Hippocampal formation (tissue), 2 donors: ENCODE measurements at places on chromosomes 2 and 18.

- no peak for DNase-seq
These were observed 35.2 kb downstream of the PRELID3A start for GRCh38 chr18:12442946-12443345.

DNA sequence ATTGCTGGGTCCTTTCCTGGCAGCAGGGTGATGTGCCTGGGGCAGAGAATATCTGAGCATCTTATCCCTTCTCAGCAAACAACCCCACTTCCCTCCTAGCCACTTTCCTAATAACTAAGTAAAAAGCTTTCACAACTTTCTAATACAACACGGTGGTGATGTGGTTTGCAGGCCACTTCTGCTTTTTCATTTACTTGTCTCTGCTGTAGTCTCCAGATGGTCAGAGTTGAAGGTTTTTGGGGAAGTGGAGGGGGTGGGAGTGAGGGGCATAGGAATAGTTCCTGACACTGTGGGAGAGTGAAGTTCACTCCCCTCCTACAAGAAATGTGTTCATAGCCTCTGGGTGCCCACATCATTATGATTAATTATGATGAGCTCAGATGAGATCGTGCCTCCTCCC lies 11.6 kb downstream of the OXER1 start:
- DNase-seq = peak; percentile 20

DNA sequence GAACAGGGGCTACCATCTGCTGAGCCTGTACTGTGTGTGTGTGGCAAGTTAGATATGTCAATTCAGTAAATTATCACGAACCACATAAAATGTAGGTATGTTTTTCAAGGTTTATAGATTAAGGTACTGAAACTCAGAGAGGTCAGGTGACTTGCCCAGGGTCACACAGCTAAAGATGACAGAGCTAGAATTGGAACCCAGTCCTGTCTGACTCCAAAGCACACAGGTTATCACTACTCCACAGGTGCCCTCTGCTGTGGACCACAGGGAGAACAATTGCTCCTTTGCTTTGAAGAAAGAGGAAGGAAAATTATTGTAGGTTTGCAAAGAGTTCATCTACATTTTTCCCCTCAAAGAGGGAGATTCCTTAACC lies 229.7 kb upstream of the AGAP1 start:
- DNase-seq = no peak

DNA sequence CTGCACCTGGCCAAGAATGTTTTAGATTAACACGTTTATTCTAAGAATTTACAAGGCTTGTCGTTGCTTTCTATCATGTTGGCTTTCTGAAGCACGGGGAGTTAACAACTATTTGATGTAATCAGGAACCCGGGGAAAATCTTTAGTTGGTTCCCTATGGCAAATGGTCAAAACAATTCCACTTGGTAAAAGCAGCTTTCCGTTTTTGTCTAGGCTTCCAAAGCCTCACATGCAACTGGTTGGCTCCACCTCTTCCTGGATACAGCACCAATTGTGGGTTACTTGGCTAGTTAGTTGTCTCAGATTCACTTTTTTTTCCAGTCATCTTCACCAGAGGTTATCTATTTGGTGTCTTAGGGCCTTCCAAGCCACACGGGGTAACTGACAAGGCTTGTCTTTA lies 2.8 kb downstream of the COLEC12 start:
- DNase-seq = no peak

DNA sequence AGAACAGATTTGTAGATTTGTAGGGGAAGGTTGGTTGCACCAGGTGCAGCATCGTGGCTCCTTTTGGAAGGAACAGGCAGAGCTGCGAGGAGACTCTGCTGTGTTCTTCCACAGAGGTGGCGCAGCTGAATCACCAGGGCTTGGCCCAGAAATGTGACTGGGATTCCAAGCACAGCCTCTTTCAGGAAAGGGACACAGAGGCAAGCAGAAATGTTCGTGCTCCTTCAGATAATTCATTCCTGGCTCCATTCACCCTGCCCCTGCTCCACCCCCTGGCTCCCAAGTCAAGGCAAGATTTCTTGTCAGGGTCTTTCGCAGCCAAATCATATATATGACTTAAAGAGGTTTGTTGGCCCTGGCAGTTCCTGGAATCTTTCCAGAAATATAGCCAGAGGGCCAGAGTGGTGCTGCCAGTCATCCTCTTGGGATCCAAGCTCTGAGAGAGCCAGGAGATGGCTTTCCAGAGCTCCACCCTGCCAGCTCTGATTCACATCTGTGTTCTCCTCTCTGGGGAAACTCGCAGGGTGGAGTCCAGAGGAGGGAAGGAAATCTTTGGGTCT lies 203.9 kb upstream of the TANK start:
- no peak for DNase-seq

DNA sequence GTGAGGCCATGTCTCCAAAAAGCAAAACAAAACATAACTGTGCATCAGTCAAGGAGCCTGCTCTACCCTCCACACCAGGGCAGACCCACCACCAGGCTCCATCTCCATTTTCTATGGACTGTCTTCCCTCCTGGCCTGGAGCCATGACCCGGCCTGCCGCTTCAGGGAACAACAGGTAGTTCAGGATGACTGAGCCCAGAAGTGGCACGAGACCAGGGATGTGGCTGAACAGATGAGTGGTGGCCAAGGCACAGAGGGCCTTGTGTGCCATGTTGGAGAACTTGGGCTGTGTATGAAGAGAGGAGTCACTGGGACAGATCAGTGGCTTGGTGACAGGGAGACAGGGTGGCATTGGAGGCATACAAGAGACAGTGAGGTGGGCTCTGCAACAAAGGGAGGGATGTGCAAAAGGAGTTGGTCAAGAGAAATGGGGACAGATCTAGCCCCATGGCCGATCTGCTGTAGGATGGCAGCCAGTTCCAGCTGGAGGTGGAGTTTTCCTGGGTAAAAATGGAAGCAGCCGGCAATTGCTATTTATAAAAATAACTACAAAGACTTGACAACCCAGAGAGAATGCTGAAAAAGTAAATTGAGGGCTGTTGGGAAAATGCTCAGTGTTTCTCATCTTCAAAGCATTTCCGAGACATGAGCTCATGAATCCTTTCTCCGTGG lies 35.0 kb downstream of the TMEM177 start:
- DNase-seq = no peak

GRCh38 chr2:191051825-191052778 lies 38.1 kb upstream of the STAT1 start:
- peak; percentile 22 for DNase-seq

GRCh38 chr18:62037989-62038778 lies 145.4 kb upstream of the RNF152 start:
- no peak for DNase-seq

DNA sequence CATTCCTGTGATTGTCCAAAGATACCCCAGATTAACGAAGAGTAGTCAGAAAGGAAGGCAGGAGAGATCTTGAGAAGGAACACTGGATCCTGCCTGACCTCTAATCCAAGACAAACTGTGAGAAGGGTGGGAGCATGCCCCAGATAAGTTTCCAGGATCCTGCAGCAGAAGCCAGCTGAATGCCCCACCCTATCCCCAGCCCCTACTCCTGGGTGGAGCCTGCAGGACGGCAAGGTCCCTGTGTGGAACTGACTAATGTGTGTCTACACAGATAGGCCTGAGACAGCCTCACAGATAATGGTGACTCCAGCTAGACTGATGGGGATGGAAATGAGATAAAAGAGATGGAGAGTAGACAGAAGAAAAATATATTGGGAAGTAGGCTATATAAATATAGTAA lies 174.3 kb downstream of the PDE1A start:
- DNase-seq = no peak

- no peak for DNase-seq
These were observed 23.8 kb downstream of the KCNK3 start for GRCh38 chr2:26716340-26716739.

DNA sequence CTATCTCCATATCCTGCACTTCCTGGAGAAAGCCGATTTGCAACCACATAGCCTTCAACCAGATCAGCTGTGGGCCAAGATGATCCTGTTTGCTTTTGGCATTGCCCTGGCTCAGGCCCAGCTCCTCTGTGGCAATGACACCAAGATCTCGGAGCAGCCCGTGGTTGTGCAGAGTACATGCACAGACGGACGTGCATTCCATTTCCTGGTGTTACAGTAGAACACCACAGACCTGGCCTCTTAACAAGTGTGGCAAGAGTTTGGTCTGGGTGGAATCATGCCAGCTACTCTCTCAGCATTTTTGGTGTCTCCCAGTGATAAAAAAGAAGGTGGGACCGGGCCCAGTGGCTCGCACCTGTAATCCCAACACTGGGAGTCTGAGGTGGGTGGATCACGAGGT lies 20.0 kb downstream of the MALT1 start:
- DNase-seq = no peak

DNA sequence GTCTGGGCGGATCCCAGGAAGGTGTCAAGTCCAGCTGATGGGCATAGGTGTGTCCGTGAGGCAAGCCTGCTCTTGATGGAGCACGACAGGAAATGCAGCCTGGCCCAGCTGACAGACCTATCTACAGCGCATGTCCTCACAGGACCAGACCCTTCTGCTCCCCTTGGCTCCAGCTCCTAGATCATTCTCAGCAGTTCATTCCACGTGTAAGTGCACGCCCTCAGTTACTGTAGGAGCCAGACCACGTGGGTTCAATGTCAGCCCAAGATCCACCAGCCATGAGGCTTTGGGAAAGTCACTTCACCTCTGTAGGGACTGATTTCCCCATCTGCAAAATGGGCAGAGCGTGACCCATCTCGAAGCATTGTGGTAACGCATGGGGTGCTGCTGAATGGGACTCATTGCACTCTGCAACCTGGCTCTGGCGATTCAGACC lies 47.8 kb downstream of the TMEM17 start:
- DNase-seq = no peak

- DNase-seq = no peak
These were observed 32.9 kb downstream of the MBP start for GRCh38 chr18:77099485-77100370.

DNA sequence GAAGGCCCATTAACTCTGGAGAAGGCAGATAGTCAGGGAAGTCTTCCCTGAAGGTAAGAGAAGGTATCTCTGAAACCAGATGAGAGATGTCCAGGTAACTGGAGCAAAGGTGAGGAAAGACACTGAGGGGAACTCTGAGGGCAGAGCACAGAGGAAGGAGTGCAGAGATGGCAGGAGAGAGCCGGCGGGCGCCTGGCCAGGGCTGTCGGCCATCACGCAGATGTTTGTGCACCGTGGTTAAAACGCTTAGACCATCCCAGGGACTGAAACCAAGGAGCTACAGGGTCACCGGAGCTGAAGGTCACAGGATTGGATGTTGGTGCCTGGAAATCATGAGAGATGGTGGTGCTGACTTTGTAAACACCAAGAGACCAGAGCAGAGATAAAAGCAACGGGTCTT lies 55.4 kb downstream of the LAMA1 start:
- DNase-seq = no peak

- DNase-seq = no peak
These were observed 232.0 kb downstream of the SOCS6 start for GRCh38 chr18:70520867-70521266.

- DNase-seq = no peak
These were observed 75.6 kb downstream of the SATB2 start for GRCh38 chr2:199382091-199382490.

GRCh38 chr2:203610558-203610957 lies 75.5 kb upstream of the RAPH1 start:
- DNase-seq = no peak

GRCh38 chr2:235170536-235171521 lies 219.0 kb downstream of the SH3BP4 start:
- DNase-seq = no peak

DNA sequence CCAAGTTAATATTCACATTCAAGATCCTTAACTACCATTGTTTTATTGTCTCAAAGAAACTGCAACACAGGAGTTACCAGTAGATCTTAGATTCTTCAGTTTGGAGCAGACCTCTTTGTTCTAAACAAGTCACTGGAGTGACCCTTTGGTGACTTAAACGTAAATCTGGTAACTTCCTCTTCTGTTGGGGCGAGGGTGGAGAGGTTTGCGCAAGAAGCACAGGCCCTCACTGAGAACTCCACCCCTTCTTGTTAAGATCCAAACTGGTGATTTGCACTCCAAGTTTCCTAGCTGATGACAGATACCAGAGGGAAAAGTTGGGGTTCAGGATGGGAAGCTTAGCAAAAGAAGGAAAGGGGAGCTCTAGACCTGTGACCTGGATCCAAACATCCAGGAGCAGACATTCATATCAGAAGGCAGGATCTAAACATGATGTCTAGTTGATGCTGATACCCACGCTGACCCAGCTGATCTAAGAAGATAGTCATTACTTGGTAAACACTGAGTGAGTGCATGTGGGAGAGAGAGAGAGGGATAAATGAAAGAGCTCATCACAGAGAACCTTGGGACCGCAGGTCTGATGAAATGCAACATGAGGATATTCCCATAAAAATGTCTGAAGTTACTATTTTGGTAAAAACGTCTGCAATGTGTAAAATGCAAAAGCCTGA lies 256.0 kb downstream of the CDH20 start:
- no peak for DNase-seq

DNA sequence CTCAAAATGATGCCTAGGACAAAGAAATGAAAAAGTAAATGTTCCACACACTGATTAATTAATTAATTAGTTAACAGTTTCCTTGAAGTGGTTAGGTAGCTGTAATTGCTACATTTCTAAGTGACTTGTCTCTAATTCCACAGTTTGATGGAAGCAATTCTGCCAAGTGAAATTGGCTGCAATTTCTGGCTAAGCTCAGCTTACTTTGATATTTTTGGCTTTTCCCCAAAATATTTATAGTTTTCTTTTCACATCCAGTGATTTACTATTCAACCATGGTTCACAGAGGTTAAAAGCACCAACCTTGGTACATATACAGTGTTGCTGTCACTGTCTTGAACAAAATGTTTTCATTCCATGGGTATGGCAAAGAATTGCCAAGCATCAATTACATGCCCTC lies 459.5 kb upstream of the CDH20 start:
- no peak for DNase-seq

DNA sequence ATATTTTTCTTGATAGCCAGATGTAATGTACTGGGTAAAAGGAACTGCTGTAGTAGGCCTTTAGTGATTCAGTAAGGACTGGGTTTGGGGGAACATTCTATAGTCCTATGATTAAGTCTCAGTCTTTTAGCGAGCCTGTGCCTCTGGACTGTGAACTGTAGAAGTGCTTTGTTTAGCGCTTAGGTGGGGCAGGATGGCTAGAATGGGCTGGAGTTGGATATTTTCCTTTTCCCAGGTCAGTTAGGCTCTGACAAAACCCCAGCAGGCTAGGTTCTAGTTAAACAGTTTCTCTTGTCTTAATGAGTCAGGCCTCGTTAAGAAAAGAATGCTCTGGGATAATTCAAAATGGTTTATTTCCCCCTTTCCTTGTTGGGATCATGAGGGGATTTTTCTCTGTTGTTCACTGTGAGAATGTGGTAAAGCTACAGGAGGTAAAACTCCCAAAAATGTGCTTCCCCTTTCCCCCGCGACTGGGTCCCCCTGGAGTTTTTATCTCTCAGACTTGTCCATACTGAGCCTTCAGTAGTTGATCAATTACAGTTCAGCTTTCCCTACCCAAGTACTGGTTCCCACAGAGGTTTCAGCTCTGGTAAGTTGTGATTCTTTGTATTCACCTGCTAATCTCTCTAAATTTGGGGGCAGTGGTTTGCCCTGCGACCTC lies 31.5 kb downstream of the EHBP1 start:
- no peak for DNase-seq

- peak; percentile 37 for DNase-seq
These were observed 38.7 kb upstream of the GLS start for GRCh38 chr2:190841707-190842505.
